CD8-positive, alpha-beta T cell (primary cell): ENCODE measurements at places on chromosomes 6 and 20.
A peak's percentile ranks its signal among the peaks of the same experiment; 100 is the strongest.

GRCh38 chr6:153511896-153512496 is 380.9 kb upstream of the RGS17 start:
- DNase-seq = no peak

GRCh38 chr6:157488716-157489118 is 107.7 kb downstream of the ZDHHC14 start:
- DNase-seq = no peak

- DNase-seq = no peak
Observed at GRCh38 chr6:56335726-56336125, 88.3 kb upstream of the COL21A1 start.

GRCh38 chr20:51473771-51474170 is 68.7 kb downstream of the NFATC2 start:
- no peak for DNase-seq

DNA sequence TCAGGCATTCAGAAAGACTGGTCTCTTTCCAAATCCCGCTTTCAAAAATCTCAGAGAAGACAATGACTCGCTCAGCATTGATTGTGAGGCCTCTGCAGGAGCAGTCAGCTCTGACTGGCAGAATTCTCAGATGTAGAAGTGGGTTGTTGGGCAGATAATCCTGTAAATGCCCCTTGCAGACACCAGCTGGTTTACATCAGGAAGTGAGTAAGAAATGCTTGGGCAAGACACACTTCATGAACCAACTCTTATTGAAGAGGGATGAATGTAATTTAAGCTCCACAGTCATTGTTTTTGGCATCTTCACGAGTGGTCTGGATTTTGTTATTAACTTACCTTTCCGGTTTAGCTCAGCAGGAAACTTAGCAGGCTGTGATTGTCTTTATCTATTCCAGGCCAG is 166.6 kb downstream of the PLCB4 start:
- no peak for DNase-seq

GRCh38 chr6:168376811-168377483 is 57.4 kb upstream of the DACT2 start:
- no peak for DNase-seq

DNA sequence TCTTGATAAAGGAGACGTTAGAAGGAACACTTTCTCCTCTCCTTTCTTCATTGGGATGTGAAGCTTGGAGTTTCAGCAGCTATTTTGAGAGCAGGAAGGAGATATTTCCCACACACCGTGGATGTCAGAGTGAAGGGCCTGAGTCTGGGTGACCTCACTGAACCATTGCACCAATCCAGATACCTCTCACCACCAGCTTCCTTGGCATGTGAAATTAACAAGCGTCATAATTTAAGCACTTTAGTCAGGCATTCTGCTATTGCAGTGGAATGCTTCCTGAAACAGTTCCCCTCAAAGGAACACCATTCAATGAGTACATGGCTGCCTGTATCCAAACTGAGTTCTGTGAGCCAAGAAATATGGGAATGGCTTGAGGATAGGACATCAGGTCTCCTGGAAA is 83.7 kb downstream of the CHMP4B start:
- no peak for DNase-seq

DNA sequence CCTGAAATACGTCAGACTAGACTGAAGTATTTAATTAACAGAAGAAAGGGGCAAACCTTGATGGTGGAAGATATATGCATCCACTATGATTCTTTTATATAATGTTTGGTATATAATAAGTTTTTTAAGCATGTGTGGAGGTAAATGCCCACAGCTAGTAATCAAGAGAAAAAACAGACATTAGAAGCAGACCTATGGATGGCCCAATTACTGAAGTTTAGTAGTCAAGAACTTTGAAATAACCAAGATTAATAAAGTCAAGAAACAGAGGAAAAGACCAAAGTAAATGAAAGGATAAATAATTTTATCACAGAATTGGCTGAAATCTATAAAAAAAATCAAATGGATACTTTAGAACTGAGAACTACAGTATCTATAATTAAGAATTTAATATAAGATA is 15.3 kb downstream of the TTI1 start:
- DNase-seq = no peak

DNA sequence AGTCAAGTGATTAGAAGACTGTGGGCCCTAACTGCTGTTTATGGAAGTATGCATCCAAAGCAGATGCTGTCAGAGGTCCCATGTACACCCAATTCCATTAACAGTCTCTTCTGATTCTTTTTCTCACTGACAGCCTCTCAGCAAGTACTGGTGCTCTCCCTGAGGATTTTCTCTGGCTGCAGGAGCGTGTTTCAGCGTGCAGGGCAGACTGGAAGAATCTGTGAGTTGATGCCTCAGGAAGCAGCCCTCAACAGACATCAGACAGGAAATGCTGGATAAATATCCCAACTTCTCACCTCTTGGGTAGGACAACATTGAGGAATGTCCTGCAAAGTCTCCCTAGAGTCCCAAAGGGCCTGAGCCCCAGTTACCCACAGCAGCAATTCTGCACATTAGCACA is 40.8 kb downstream of the ANKEF1 start:
- no peak for DNase-seq

- DNase-seq = no peak
Observed at GRCh38 chr6:16912756-16913155, 151.5 kb upstream of the ATXN1 start.

DNA sequence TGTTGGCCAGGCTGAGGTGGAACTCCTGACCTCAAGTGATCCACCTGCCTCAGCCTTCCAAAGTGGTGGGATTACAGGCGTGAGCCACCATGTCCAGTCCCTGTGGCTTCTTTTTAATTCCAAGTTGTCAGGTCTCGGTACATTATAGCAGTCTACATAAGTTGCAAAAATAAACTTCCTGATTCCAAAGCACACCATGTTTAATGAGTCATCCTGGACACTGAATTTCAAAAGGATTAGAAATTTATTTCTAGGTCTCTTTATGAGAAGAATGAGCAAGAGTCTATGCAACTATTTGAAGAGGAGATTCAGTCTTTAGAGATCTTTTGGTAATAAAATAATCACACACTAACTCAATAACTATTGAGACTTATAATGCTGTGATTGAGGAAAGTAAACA is 63.9 kb upstream of the MCHR2 start:
- DNase-seq = no peak

GRCh38 chr6:166600931-166601330 is 14.5 kb upstream of the RAMACL start:
- no peak for DNase-seq

GRCh38 chr20:49460916-49461315 is 21.6 kb downstream of the KCNB1 start:
- DNase-seq = no peak

- DNase-seq = no peak
Observed at GRCh38 chr6:35023091-35024000, 117.8 kb downstream of the TCP11 start.

- DNase-seq = no peak
Observed at GRCh38 chr6:105272786-105273185, 93.0 kb upstream of the POPDC3 start.

DNA sequence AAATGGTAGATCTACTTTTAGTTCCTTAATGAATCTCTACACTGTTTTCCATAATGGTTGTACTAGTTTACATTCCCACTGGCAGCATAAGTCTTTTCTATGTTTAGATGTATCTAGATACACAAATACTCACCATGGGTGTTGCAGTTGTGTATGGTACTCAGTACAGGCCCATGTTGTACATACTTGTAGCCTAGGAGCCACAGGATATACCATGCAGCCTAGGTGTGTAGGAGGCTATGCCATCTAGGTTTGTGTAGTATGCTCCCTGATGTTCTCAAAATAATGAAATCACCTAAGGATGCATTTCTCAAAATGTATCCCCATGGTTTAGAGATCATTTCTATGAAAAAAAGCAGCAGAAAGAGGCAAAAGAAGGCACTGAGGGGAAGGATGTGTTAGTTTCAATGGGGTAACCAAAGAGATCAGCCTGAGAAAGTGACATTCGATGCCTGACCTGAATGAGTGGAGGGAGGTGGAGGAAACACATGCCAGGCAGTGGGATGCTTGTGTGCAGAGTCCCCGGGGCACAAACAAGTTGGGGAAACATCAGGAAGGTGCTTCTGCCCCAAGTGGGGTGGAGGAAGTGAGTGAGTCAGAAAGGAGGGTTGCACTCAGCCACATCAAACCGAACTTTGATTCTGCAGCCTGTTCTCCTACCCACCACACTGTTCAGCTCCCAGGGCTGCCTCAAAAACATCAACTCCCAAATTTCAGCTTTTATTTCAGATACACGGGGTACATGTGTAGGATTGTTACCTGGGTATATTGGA is 191.2 kb downstream of the ZNF217 start:
- DNase-seq = no peak

DNA sequence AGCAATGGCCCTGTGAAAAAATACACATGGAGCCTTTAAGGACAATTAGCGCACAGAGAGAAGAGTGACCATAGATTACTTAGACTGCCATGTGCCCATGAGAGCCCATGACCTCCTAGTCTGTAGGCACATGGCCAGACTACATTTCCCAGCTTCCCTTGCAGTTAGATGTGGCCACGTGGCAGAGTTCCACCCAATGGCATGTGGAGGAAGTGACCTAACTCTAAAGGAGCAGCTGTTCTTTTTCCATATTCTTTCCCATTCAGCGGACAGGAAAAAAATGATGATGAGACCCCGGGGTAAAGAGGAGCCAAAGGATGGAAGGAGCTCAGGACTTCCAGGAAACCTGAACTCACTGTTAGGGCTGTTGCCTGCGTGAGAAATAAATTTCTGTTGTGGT is 116.6 kb downstream of the CBLN4 start:
- DNase-seq = no peak

GRCh38 chr6:161031721-161032495 is 40.3 kb downstream of the MAP3K4 start:
- no peak for DNase-seq

- no peak for DNase-seq
Observed at GRCh38 chr6:144737998-144738397, 452.9 kb downstream of the UTRN start.

GRCh38 chr20:19074828-19075516 is 137.5 kb upstream of the SLC24A3 start:
- DNase-seq = peak; percentile 10

- DNase-seq = no peak
Observed at GRCh38 chr6:65289491-65289890, 417.5 kb downstream of the EYS start.

- DNase-seq = no peak
Observed at GRCh38 chr6:7335519-7335918, 22.5 kb upstream of the SSR1 start.

GRCh38 chr20:50557549-50558134 is 47.5 kb downstream of the PTPN1 start:
- DNase-seq = no peak

DNA sequence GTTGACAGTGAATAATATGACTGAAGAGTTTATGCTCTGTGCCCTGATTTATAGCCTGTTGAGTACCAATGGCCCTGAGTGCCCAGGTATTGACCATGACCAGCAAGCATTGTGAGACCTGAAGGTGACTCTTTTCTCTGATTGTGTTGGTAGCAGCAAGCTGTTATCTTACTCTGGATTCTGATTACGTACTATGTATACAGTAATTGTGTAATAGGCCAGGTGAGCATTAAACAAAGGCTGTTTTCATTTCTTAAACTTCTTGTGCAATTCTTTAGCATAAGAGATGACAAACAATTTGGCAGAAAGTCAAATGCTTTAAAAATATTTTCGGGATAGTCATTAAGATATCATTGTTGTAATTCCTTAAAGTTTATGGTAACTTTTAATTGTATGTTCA is 111.7 kb upstream of the PTPRK start:
- no peak for DNase-seq

DNA sequence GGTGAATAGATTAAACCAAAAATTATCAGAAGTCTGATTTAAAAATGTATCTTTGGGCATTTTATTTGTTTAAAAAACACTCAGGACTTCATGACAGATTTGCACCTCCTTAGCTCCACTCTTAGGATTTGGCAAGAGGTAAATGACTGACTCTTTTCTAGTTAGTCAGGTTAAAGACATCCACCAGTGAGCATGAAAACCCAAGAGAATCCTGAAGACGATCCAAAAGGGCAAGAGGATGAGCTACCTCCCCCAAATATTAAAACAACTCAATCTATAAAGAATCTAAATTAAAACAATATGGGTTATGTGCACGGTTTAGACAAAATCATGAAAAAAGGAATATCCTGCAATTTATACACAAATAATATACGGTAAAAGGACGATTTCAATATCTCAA is 89.4 kb upstream of the OPRM1 start:
- no peak for DNase-seq

DNA sequence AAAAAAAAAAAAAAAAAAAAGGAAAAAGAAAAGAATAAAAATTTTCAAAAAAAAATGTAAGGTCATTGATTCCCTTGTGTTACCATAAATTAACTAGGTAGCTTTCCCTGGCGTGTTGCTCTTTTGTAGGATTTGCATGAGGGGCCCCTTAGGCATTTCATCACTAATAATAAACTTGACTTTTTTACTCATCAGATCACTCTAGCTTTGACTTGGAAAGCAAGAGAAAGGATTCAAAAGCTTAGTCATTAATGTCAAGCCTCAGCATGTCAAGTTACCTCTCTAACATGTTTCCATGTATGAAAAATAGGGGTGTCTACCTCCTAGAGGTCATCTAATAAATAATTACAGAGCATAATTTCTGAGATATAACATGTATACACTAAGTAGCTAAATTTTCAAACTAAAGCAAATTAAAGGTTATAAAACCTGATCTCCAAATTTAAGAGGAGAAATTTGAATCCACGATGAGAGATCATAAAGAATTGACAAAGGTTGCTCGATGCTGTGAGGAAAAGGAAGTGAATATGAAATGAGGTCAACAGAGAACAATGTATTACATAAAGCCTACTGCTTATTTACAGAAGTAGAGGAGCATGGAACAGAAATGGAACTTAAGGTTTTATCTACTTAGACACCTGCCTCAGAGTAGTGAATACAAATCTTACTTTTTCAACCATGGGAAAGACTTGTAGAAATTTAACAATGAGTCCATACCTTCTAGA is 86.8 kb downstream of the ARHGAP18 start:
- no peak for DNase-seq

GRCh38 chr20:4821590-4821989 is 99.9 kb downstream of the PRND start:
- DNase-seq = no peak

DNA sequence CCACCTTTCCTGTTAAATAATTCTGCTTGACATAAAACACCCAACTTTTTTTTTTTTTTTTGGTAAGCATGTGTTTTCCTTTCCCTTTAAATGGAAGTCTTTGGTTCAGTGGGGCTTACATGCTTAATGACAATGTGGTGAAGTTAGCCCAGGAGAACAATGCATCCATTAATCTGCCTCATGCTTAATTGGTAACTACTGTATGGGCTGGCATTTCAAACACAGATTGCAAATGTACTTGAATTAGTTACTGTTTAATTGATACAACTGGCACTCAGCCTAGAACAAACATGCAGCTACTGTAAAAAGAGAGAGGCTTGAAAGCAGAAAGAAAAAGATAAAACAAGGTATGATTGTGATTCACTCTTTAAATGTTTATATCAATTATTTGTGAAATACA is 483.6 kb upstream of the NOX3 start:
- DNase-seq = no peak

- DNase-seq = peak; percentile 9
Observed at GRCh38 chr20:21557241-21558020, 43.6 kb upstream of the NKX2-2 start.

GRCh38 chr6:87561017-87561416 is 28.8 kb downstream of the RARS2 start:
- DNase-seq = no peak

- no peak for DNase-seq
Observed at GRCh38 chr20:51163996-51164600, 141.2 kb upstream of the KCNG1 start.

GRCh38 chr6:106155219-106155830 is 69.2 kb downstream of the PRDM1 start:
- no peak for DNase-seq

GRCh38 chr6:33869826-33870423 is 66.1 kb upstream of the MLN start:
- DNase-seq = no peak
